Fibroblast of lung (primary cell): ENCODE measurements at places on chromosomes 1 and 21.

DNA sequence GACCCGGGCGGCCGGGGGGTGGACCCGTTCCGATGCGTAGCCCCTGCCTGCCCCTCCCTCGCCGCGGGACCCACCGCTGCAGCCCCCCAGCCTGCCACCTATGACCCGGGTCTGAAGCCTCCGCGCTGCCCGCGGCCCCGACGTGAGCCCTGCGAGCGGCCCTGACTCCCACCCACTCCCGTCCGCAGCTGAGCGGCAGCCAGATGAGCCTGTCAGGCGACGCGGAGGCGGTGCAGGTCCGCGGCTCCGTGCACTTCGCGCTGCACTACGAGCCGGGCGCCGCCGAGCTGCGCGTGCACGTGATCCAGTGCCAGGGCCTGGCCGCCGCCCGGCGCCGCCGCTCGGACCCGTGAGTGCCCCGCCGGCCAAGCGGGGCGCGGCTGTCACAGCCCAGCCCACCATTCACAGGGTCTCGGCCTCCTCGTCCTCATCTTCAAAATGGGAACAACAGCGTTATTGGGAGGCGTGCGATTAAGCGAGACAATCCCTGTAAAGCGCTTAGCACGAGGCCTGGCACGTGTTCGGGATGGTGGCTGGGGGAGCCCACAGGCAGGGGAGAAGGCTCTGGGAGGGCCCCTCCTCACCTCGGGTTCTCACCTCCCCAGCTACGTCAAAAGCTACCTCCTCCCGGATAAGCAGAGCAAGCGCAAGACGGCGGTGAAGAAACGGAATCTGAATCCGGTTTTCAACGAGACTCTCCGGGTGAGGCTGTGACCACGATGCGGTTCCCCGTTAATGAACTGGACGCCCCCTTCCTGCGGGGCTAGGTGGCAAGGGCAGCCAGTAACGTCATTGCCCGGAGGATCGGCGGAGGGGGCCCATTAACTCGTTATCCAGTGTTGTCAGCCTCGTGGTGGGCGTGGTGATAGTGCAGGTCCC is 8.2 kb downstream of the SYTL1 start:
- DNase-seq: peak; percentile 60

DNA sequence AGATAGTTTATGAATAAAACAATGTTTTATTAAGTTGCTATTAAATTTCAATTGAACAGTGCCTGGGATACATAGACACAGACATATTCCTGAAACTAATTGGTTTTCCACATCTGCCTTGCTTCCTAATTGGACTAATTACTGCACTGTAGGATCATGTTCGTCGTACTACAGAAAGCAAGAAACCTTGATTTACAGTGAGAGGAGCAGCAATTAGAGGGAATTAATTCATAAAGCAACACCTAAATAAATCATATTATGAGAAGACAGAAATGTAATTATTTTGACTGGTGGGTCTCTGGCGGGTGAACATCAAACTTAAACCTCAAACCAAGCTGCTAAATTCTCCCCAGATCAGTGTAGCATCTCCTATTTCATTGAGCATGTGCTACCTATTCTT is 124.6 kb upstream of the CAMK1G start:
- no peak for DNase-seq

- no peak for DNase-seq
Measured at GRCh38 chr21:38989379-38989744, 183.6 kb downstream of the ETS2 start.

DNA sequence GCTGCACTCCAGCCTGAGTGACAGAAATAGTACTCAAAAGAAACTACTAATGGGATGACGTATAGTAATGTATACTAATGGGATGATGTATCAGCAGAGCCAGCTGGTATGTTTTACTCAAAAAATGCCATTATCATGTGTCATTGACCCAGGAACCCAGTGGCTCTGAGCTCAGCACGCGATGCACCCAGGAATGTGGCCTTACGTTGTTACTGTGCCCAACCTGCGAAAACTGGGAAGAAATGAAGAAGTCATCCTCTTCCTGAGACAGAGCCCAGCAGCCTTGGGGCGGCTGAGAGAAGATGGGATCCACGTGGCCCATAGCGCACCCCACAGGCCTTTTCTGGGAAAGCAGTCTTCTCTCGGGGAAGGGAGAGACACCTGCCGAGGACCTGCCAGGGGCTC is 8.8 kb downstream of the UBE2J2 start:
- peak; percentile 98 for DNase-seq

GRCh38 chr1:38527373-38527966 is 332.1 kb downstream of the RRAGC start:
- no peak for DNase-seq

DNA sequence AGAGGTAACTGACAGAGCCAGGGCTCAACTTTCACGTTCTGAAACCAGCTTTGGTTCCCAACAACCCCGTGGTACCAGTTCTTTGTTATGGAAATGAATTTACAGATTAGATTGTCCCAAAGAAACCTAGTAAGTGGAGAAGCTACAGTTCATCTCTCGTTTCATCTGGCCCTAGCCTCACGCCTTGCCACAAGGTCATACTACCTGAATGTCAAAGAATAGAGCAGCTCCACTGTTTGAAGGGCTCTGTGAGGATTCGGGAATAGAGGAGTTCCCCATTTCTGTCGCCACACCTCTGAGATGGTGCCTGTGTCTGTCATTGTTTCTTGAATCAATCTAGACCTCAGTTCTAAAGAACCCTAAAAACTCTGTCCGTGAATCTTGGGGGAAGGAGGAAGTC is 15.0 kb upstream of the CDC42 start:
- no peak for DNase-seq

- no peak for DNase-seq
Measured at GRCh38 chr1:24900486-24900849, 29.6 kb downstream of the RUNX3 start.

- DNase-seq: no peak
Measured at GRCh38 chr21:28089599-28090441, 902.9 kb downstream of the LTN1 start.

GRCh38 chr1:63663873-63664272 is 70.7 kb downstream of the PGM1 start:
- peak; percentile 54 for DNase-seq

- DNase-seq: peak; percentile 61
Measured at GRCh38 chr1:47424336-47424982, 8.4 kb downstream of the FOXE3 start.

DNA sequence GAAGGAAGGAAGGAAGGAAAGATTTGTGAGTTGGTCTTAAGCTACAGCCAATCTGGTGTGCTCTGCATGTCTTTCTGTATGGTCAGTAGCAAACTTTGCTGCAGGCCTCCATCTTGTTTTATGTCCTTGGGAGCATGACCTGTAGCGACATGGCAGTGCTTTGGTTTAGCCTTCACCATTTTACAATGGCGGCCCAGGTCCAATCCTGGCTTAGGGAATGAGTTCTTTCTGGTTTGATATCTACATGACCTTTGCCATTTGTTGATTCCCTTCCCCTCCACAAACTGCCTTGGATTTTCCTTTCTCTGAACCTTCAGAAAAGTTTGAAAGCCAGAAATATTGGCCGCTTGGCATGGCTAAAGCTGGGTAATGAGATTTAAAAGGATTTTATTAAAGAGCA is 30.5 kb upstream of the TSPEAR start:
- DNase-seq: no peak

DNA sequence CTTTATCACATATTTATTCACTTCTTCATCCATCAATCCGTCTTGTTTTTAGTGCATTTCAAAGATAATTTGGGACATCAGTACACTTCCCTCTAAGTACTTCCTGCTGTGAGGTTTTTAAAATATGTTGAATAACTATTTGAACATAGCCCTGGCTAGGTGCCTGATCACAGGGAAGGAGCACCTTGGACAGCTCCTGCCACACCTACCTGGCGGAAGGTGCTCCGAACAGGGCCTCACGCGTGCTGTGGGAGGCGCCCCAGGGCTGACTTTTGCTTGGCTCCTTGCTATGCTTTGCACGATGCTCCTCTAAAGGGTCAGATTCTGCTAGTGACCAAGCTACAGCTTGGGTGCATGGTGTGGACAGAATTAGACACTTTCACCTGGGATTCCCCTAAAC is 4.9 kb upstream of the ATXN7L2 start:
- DNase-seq: no peak

GRCh38 chr1:47584249-47584648 is 146.4 kb downstream of the FOXD2 start:
- DNase-seq: no peak

DNA sequence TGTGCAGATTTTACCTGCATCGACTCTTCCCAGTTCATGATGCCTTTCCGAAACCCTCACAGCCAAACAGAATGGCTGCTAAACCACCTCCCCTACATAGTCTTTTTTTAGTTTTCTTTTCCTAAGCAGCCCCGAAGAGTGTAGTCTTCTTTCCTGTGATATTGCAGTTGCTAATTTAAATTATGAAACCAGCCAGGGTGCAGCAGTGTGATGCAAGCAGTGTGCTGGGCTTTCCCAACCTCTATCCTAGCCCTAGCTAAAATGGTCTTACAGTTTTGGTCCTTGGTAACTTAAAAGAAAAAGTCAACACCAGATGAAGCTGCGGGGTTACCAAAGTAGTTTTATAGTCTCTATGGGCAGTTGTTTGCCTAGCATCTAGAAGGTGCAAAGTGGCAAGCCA is 82.0 kb upstream of the GCLM start:
- no peak for DNase-seq

DNA sequence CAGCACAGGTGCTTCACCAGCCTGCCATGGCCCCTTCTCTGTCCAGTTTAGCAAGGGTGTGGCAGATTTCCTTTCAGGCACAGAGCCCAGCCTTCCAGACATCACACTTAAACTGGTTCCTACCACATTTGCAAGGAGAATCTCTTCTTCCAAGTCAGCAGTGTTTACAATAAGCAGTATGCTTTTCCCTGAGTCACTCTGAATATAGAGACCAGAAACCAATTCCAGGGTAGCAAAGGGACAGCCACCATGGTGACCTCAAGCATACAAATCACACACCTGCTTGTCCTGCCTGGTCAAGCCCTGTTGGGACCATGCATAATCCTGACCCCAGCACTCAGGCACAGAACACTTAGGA is 8.7 kb upstream of the CBR3 start:
- peak; percentile 42 for DNase-seq

DNA sequence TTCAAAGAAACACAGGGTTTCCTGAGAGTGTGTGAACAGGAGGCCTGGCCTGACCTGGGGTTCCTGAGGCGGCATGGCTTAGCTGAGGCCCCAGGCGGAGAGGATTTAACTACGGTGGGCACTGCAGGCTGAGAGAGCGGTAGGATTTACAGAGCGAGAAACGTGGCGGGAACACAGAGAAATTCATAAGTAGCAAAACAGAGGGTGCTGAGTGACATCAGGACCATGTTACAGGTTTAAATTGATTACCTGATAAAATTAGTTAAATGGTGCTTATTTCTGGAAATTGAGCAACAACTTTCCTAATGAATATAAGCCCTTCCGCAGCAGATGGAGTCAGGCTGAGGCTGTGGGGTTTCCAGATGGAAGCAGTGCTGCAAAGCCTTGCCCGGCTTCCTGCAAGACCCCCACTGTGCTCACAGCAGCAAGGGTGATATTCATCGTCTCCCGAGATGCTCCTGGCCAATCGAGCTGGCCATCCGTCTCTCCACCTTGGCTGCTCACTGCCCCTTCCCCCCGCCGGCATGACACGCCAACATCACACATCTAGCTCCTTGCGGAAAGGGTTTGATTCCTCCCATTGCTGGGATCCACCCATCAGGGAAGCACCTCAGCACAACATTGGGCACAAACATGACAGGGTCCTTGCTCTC is 69.4 kb upstream of the MORC3 start:
- no peak for DNase-seq

- no peak for DNase-seq
Measured at GRCh38 chr21:35106246-35106835, 57.2 kb upstream of the RUNX1 start.

- DNase-seq: no peak
Measured at GRCh38 chr21:45823100-45823681, 158.4 kb upstream of the COL6A1 start.

DNA sequence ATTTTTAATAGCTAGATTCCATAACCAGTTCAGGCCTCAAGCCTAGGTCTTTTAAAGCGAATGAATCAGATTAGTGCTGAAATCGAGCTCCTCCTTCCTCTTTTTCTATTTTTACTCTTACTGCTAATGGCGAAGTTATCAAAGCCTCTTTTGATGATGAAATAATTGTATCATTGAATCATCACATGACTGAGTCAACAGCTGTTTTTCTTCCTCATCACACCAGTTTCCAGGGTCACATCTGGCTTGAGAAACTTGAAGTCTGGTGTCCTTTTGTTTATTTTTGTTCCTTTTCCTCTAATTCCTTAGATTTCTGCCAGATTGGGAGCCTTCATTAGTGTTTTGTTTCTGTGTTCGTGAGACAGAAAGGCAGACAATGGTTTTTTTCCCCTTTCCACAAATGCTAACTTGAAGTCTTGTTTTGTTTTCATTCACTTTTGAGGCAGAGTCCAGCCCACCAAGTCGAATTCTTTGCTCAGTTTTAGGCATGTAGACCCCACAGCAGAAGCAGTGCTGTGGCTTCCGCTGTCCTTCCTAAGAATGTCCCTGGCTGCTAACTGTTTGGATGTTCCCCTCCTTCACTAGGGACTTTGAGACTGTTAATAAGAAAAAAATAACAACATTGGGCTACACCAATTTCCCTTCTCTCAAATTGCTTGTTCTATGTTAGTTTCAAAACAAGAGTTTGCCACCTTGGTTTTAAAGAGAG is 51.9 kb upstream of the FMOD start:
- peak; percentile 86 for DNase-seq

DNA sequence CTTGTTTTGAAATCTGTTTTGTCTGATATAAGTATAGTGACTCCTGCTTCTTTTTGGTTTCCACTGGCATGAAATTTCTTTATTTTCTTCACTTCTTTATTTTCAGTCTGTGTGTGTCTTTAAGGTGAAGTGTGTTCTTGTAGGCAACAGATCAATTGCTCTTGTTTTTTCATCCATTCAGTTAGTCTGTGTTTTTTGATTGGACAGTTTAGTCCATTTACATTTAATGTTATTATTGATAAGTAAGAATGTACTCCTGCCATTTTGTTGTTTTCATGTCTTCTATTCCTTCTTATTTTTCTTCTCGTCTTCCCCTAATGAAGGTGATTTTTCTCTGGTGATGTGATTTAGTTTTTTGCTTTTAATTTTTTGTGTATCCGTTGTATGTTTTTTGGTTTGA is 487.7 kb upstream of the PBX1 start:
- DNase-seq: no peak

DNA sequence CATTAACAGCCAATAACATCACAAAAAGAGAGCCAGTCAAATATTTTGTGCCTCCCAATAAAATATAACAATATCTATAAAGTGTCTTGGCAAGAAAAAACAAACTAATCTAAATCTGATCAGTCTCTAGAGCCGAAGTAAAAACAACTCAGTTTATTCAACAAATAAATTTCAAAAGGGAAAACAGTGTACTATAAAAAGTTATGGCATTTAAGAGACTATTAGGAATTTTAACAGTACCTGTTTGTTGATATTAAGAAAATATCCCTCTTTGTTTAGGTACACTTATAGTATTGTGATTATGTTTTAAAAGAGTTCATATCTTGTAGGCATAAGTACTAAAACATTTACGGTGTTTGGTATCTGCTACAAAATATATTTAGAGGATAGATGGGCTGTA is 36.6 kb upstream of the C1orf53 start:
- no peak for DNase-seq

DNA sequence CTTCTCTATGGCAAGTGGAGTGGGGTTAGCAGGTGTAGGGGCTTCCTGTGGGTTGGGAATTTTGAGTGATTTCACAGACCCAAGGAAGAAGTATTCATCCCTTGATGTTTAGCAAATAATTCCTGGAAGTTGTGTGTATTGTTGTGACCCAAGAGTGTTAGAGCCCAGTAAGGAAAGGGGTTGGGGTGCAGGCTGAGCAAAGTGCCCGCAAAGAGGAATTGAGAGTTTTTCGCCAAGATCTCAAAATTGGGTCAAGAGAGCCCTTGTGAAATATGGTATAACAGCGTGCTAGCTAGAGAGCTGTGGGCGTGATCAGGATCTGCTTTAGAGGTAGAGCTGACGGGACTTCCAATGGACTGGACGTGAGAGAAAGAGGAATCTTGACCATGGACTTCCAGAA is 73.0 kb upstream of the LAPTM5 start:
- no peak for DNase-seq
